ENCODE measurements at places on chromosomes 1 and 21.

DNA sequence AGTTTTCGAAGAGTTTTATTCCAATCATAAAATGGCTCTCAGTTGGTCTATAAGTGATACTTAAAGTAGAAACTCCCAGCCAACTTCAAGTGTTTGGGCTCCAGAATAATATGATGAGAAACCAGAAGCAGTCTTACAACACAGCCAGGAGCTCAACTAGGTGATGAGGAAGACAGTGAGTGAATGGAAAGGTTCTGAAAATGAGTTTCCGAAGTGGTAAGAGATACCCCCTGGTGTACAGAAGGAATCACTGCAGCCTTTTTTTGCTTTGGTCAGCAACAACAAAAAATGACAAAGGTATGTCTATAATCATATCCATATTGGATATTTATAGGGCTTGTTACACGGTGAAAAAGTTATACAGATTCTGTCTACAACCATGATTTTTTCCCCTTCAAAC lies 16.5 kb downstream of the KRTAP19-1 start:
- no peak for DNase-seq

DNA sequence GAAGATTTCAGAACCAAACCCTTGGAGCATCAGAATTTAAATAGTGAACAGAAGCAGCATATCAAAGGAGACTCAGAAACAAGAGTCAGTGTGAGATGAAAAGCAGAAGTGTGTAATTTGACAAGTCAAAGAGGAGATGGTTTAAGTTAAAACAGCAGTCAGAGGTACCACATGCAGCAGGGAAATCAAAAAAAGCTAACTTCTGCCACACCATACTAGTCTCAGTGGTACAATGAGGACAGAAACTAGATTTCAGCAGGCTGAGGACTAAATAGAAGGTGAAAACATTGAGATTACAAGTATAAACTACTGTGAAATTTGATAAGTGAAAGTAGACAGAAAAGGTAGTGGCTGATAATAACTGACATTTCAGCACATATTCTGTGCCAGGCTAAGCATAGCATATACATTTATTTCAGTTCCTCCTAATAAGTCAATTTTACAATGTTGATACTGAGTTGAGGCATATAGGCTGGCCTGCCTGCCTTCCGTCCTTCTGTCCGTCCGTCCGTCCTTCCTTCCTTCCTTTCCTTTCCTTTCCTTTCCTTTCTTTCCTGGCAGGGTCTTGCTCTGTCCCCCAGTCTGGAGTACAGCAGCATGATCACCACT lies 12.6 kb downstream of the SUCO start:
- no peak for DNase-seq

DNA sequence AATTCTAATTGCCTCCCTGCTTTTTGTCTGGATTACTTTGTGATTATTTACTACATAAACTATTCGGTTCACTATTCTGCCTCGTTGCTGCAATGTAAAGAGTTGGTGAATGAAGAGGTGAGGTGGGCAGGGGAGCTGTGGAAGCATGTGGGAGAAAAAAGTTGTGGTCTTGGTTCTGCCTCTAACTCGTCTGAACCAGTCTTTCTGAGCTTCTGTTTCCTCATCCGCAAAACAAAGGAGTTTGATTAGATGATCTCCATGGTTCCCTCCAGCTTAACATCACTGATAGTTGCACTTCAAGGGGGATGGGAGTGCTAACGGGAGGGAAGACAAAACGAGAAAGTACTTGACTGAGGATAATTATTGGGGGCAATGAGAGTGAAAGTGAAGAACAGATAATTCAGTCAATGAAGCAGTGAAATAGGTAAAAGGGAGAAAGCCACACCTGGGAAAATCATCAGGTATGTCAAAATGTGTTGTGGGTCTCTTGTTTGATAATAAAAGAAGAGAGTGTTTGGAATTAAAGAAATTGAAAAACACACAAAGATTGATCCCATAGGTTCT lies 26.2 kb upstream of the UHMK1 start:
- no peak for DNase-seq

GRCh38 chr1:45802343-45803298 lies 791 bp upstream of the MAST2 start:
- DNase-seq, result no peak

- no peak for DNase-seq
Measured at GRCh38 chr1:234774971-234775370, 165.0 kb upstream of the IRF2BP2 start.

DNA sequence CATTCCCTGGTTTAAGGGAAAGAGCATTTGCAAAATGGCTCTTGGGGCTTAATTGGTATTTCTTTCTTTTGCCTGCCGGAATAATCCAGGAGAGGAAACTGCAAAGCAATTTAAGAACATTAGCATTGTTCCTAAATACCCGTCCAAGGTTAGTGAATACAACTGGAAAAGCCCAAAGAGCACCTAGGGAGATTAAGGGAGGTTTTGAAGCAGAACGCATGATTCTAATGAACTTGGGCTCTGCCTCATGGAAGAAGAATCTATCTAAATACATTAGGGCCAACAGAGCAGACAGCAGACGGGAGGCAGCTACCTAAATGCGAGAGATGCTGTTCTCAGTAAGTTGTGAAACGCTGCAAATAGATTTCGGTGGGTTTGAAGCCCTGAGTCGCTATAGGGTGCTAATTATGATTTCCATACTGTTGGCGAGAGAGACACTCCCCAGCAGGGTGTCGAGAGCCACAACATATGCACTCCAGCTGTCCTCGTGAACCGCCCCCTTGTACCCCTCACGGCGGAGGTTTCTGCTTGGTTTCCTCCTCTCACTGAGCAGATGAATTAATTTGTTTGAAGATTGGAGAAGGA lies 326.7 kb upstream of the CAMK1G start:
- no peak for DNase-seq

- no peak for DNase-seq
Measured at GRCh38 chr1:15476927-15477326, 1.0 kb downstream of the CELA2B start.

GRCh38 chr1:223260712-223261111 lies 103.3 kb downstream of the SUSD4 start:
- no peak for DNase-seq

- no peak for DNase-seq
Measured at GRCh38 chr1:110916669-110917306, 43.8 kb downstream of the CD53 start.

DNA sequence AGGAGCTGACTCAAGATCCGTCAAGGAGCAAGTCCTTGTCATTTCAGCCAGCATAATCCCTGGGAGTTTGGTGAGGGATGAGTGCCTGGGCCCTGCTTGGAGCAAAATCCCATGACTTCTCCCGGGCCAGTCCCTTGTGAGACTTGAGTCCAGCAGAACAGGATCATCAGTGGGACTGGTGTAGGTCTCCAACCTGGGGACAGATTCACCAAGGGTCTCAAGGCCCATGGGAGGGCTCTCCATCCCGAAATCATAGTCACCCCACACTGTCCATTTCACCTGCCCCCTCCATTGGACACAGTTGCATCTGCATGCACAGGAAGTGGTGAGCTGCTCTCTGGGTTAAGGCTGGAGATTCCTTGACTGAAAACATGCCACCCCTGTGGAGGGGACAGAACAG lies 178.2 kb downstream of the FOXD2 start:
- no peak for DNase-seq

GRCh38 chr21:27202301-27202700 lies 235.4 kb upstream of the ADAMTS5 start:
- DNase-seq, result no peak

DNA sequence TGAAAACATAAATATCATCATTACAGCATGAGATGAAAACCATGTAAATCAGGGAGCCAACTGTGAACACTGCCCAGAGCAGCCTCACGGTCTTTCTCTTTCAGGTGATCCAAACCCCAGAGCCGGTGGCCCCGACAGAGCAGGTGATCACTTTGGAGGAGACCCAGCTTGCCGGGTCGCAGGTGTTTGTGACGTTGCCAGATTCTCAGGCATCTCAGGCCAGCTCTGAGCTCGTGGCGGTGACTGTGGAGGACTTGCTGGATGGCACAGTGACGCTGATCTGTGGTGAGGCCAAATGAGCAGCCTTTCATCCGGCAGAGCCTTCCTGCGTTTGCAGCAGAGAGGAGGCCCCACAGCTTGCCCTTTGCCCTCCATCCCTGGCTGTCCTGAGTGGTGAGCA lies 37.2 kb upstream of the EPHA8 start:
- no peak for DNase-seq

DNA sequence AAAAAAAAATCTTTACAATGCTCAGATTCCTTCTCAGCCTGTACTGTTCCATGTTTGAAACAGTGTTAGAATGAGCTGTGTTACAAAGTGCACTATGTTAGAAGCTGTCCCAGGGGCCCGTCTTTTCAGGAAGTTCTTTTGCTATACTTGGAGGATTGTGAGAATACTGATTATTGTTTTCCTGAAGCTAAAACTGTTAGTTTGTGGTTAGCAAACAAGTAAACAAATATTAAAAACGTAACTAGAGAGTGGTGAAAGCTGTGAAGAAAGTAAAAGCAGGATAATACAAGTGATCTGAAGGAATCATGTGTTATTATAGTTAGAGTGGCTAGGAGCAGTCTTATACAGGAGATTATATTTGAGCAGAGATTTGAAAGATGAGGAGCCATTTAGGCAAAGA lies 35.6 kb downstream of the CAMSAP2 start:
- no peak for DNase-seq

DNA sequence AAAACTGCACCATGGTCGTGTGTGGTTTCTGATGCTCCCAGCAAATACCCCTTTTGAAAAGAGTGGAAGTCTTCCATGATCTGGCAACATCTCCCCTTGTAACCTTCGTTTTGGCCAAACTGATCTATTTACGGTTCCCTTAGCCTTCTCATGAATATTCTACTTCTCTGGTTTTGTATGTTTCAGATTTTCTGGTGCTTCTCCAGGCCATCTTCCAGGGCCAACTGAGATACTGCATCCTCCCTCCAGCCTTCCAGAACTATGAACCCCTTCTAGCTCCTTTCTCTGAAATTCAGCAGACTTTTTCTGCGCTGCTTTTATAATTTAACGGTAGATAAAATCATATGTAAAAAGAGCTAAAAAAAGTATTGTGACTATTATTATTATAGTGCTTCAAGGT lies 97.7 kb downstream of the XCL2 start:
- DNase-seq, result no peak

- no peak for DNase-seq
Measured at GRCh38 chr1:23825762-23826522, 713 bp upstream of the HMGCL start.

Measured in caudate nucleus (tissue), 63 donors.